ENCODE measurements at places on chromosomes 1 and 21.

- no peak for DNase-seq
Measured at GRCh38 chr21:37371041-37371397, 4.4 kb downstream of the DYRK1A start.

DNA sequence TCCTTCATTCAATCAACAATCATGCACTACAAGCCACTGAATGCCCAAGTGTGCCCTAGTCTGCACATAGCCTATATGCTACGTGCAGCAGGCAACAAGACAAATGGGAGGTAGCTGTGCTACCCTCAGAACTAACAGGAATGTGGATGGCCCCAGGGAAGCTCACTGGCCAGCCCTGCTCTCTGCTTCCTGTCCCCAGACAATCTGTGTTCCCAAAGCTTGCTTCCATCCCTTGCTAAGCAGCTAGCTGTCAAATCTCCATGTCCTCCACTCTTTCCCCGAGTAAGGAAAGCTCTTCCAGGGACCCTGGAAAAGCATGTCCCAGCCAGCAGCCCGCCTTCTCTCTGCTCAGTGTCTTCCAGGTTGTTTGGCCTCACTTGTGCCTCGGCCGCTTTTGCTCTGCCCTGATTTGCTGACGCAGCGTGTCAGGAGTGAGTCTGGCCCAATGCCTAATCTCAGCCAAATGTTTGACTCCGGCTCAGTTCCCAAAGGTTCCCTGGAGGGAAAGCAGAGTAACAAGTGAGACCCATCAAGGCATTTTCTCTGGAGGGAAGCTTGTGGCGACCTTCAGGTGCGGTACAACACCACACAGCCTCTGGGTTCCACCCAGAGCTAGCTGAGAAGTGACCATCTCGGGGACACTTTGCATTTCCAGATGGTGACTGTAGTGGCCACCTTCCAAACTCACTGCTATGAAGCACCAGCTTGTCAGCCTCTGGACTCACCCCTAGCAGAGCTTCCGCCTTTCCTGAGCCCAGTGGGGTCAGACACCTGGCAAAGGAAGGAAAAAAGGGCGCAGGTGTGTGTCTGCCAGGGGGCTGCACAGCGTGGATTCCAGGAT is 243.4 kb downstream of the RHOU start:
- no peak for DNase-seq

GRCh38 chr1:106646261-106646784 is 410.2 kb upstream of the PRMT6 start:
- DNase-seq = no peak

GRCh38 chr1:171800851-171801250 is 19.4 kb downstream of the METTL13 start:
- DNase-seq = no peak

DNA sequence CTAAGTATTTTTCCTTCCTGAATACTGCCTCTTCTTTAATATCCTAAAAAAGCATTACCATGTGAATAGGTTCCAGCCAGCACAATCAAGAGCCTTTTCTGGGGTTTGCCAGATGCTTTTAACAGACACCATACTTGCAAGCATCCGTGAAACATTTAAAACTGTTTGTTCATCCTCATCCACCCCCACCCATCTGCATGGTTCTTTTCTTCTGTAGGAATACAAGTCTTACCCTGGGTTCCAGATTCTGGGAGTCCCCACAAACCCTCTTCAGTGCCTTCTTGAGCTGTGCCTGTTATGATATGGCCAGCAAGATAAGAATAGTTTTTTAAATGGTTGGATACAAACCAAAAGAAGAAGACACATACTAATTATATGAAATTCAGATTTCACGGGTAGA is 354.9 kb upstream of the PLXNA2 start:
- DNase-seq = no peak

- no peak for DNase-seq
Measured at GRCh38 chr21:19702726-19703125, 1295.5 kb upstream of the NCAM2 start.

GRCh38 chr21:41559658-41560631 is 52.0 kb upstream of the TMPRSS2 start:
- peak; percentile 40 for DNase-seq

DNA sequence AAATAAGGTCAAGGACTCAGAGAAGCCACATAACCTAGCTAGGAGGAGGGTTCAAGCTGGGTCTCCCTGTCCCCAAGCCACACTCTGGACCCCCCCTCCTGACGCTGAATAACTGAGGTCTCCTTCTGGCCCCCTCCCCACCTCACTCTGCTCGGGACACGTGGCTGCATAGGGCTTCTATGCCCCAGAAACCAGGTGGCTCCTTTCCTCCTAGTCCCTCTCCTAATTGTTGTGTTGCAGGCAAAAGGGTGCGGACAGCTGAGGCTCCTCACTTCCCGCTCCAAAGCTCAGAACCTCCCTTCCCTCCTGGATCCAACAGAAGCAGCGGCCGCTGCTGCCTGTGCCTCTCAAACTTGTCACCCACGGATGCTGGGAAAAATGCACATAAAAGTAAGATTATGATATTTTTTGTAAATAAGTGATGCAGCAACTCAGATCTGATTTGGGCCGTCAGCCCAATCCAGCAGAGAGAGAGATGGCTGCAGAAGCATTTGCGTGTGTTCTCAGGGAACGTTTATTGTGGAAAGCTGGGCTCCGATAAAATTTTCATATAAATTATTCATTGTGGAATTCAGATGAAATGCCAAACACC is 40.8 kb upstream of the C1orf174 start:
- no peak for DNase-seq

DNA sequence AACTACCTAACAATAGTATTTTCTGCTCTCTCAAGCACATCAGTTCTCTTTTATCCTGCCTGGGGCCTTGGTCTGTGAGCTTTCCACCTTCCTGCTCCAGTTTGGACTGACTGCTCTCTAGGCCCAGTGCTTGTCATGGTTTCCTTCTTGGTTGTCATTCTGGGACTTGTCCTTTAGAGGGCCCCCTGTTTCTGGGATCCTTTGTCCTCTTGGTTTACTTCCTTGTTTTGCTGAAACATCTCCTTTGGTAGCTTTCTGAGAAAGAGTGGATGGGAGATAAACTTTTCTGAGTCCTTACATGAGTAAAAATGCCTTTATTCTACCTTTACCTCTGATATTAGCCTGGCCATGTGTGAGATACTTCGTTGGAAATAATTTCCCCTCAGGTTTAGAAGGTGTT is 4.7 kb downstream of the SLC1A7 start:
- peak; percentile 26 for DNase-seq

DNA sequence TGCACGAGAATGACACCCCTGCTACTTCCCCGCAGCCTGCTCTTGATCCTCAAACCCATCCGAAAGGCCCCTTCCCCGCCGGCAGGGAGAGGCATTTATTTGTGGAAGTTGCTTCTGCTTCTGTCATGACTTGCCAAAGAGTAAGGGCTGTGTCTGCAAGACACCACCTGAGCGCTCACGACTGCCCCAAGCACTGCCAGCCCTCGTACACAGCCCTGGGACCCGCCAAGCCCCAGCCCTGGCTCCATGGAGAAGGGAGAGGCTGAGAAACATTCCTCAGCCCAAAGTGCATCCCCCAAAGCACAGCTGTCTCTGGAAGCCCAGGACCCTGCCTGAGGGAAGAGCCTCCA is 6.3 kb upstream of the TPRG1L start:
- DNase-seq = no peak

- DNase-seq = no peak
Measured at GRCh38 chr1:19154876-19155275, 55.2 kb downstream of the UBR4 start.

GRCh38 chr1:59155351-59155750 is 141.5 kb upstream of the FGGY start:
- DNase-seq = no peak

DNA sequence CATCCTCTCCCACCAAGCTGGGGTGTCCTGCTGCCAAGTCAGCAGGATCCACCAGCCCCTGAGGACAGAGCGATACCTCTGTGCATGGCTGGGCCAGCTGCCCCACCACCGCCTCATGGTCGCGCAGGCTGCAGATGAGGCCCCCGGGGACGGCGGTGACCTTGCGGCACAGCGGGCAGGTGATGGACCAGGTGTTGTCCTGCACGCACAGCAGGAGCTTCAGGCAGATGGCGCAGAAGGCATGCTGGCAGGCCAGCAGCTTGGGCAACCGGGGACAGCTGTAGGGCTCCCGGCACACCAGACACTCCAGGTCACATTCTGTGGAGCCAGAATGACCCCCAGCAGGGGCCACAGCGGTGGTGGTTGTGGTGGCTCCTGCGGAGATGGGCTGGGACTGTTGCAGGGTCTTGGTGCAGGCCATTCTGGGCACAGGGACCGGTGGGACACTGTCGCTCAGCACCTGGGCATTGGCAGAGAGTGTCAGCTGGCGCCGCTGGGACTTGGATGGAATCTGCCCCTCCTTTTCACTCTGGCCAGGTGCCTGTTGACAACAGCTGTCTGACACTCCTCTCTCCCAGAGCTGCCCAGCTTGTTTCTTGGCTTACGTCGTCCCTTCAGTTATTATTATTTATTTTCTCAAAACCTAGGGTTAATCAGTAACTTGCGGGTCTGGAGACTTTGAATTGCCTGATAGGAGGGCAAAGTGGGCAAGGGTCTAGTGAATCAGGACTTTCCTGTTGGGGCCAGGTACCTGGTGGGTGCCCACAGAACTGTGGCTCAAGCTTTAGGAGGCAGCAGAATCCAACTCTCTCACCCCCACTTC is at the start of gene RNF186:
TSS of gene RNF186 (minus strand) at position 603 of the 823 bp plus-strand sequence. CDS start at position 421, 182 bp downstream.
- no peak for DNase-seq

DNA sequence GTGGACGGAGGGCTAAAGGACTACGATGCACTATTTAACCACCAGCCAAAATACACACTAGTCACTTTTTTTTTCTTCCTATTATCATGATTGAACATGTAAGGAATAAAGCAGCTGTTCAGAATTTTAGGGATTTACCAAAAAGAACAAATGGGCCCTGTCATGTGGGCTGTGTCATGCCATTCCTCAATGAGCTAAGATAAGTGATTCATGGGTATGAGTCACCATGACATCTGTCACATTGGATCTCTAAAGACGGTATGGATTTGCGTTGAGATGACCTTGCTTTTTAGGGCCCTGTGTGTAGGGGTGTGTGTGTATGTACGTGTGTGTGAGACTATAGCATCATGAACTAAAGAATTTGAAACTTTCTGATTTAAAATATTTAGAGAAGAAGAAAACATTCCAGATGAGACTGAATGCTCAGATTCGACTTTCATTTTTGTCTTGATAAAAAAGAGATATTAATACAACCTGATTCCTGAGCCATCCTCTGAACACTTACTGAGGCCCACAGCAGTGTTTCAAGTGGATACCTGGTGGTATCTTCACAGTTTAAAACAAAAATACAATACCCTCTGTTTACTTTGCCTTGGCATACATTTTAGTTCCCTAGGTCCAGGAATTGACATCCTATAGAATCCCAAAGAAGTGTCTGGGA is 246.1 kb upstream of the DUSP10 start:
- DNase-seq = no peak

DNA sequence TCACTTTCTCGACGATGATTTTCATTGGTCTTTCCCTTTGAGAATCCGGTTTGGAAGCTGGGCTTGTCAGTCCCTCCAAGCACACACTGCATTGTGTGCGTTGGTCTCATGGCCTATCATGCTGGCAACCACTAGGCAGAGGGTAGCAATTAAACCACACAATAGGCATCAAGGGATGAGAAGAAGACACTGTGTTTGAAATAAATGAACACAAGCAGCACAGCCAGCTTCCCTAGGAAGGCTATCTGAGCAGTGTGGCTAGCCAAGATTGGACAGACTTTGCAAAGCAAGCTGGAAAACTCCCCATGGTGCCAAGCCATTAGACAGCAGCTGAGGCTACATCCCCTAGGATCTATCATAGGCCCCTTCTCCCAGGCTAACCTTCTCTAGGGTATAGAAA is 288.7 kb downstream of the NUF2 start:
- no peak for DNase-seq

DNA sequence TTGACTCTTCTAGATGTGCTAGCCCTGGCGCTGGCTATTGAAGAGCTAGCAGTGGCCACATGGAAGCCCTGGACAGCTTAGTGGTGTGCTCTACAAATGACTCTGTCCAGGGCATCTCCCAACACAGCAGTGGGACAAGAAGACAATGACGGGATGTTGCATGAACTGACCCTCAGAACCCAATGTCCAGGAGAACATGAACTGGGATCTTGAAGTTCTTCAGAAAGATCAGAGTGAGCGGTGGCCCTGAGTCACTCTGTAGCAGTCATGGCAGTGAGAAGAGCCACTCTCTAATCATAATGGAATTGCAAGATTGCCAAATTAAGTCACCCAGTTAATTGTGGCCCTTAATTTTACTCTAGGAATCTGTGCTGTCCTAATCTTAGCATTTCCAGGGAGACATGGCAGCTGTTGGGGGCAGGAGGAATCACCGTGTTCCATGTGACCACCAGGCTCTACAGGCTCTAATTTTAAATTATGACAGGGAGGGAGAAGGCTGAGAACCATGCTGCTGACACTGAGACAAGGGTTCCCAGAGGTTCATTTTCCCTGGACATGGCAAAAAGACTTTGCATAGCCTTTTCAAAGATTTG is 10.2 kb upstream of the OBSCN start:
- no peak for DNase-seq

- DNase-seq = peak; percentile 58
Measured at GRCh38 chr1:112956544-112957132, 642 bp upstream of the SLC16A1 start.

DNA sequence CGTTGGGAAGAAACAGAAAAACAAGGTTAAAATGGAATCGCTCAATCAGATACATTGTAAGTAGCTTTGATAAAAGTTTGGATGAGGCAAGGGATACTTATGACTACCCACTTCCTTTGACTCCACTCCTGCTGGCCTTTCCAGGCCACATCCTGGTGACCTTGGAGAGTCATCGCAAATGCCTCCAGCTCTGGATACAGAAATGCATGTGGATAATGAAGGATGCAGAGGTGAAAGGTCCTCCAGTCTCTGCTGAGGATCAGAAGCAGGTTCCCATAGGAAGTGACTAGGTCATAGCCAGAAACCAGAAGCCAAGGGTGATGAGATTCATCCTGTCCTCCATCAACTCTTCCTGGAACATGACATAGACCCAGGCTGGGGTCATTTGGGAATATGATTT is 6.2 kb upstream of the CAMK1G start:
- DNase-seq = no peak

DNA sequence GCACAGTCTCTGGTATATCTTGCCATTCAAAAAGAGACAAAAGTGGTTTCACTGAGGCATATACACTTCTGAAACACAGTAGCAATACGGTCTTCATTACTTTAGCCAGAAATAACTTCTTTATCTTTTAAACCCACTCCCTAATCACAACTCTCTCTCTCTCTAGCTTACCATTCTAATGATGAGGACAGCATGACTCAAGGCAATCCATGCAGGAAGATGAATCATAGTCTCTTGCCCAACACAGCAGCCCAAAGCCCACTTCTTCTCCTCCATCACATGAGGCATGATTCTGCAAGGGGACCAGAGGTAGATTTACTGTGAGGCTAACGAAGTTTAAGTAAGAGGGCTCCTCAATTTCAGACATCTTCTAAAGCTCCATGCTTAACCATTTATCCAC is 285.0 kb upstream of the NR5A2 start:
- DNase-seq = no peak
